ENCODE measurements at places on chromosomes 5 and 9.

DNA sequence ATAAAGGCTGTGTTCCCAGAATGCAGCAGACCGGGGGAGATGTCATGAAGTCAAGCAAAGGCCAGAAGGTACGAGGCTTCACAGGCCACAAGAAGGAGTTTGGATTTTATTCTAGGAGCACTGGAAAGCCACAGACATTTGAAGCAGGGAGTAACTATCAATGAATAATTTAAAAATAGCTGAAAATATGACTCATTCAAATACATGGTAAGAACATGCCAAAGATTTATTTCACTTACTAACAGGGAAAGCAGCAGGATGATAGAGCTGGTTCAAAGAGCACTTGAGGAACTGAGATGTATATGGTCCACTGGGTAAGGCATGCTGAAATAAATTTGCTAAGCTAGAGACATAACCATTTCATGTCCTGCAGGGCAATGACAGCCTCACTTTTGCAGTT is 53.2 kb downstream of the MSX2 start:
- DNase-seq = no peak

DNA sequence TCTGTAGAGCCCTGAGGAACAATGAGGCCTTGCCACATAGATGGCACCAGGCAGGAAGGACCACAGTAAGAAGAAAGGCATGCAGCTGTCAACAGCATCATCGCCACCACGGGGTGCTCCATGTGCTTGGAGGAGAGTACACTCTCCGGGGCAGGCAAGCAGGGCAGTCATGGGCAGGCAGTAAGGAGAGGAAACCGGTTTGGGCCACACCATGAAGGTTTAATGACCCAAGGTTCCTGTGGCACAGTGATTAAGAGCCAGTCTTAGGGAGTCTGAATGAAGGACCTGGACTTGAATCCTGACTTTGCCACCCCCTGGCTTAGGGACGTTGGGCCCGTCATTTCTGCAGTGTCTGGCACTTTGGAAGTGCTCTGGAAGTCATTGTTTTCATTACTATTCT is 80.6 kb upstream of the ZBTB43 start:
- no peak for DNase-seq

DNA sequence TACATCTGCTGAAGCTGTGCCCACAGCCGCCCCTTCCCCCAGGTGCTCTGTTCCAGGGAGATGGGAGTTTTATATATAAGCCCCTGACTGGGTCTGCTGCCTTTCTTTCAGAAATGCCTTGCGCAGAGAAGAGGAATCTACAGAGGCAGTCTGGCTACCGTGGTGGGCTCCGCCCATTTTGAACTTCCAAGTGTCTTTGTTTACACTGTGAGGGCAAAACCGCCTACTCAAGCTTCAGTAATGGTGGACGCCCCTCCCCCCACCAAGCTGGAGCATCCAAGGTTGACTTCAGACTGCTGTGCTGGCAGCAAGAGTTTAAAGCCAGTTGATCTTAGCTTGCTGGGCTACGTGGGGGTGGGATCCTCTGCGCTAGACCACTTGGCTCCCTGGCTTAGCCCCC is 41.3 kb downstream of the RANBP17 start:
- no peak for DNase-seq

- DNase-seq = no peak
Observed at GRCh38 chr9:105444130-105444529, 3.7 kb upstream of the FSD1L start.

- DNase-seq = no peak
Observed at GRCh38 chr5:167050568-167051401, 1240.7 kb upstream of the WWC1 start.

- no peak for DNase-seq
Observed at GRCh38 chr5:53431665-53432064, 48.8 kb upstream of the FST start.

GRCh38 chr9:136511144-136511669 is 28.4 kb upstream of the SEC16A start:
- DNase-seq = no peak

DNA sequence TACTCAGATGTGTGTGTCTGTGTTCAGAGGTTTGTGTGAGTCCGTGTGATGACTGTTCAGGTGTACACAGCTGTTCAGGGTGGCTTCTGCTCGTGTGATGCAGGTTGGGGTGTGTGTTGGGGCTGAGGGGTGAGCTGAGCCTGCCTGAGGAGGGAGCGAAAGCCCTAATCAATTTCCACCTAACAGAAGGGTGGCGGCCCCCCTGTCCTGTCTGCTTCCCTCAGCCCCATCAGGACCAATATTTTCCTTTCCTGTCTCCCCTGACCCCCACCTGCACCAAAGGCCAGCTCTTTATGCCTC is 30.2 kb downstream of the LHX2 start:
- DNase-seq = no peak

DNA sequence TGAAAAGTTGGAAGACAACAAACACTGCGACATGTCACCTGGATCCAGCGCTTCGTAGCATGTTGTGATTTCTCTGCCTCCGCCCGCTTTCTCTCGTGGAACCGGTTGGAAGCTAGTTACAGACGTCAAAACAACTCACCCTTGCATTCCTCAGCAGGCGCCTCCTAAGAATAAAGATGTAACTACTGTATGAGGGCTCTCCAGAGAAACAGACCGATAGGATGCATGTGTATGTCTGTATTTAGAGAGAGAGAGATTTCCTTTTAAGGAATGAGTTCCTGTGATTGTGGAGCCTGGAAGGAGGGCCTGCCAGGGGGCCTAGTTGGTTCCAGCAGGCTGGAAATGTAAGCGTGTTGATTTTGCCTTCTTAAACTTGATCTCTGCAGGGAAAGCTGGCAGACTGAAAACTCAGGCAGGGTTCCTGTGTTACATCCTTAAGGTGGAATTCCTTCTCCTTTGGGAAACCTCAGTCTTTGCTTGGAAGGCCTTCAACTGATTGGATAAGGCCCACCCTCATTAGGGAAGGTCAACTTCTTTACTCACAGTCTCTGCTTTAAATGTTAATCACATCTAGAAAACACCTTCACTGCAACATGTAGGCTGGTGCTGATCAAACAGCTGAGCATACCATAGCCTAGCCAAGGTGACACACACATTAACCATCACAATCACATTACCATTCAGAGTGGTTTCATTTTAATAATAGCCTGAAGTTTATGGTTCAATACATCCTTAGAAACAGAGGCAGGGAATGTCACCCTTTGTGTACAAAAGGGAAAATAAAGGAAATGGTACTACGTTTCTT is 163.8 kb downstream of the SYK start:
- DNase-seq = no peak

GRCh38 chr5:177982072-177982727 is 13.8 kb downstream of the PROP1 start:
- no peak for DNase-seq

GRCh38 chr5:142722896-142723295 is 37.0 kb upstream of the FGF1 start:
- no peak for DNase-seq

DNA sequence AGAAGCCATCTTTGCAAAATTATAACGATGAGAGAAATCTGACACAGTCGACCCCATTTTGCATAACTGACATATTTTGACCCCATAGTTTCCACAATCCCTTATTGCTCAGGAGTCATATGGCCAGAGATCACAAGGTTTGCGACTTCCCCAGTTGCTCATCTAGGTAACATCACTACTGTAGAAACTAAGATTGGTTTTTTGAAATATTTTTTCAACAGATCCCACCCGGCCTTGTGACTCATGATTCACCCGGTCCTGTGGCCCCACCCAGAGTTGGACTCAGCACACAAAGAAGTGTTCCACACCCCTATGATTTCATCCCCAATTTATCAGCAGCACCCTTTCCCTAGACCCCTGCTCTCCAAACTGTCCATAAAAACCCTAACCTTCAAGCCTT is 50.2 kb downstream of the TIMD4 start:
- no peak for DNase-seq

DNA sequence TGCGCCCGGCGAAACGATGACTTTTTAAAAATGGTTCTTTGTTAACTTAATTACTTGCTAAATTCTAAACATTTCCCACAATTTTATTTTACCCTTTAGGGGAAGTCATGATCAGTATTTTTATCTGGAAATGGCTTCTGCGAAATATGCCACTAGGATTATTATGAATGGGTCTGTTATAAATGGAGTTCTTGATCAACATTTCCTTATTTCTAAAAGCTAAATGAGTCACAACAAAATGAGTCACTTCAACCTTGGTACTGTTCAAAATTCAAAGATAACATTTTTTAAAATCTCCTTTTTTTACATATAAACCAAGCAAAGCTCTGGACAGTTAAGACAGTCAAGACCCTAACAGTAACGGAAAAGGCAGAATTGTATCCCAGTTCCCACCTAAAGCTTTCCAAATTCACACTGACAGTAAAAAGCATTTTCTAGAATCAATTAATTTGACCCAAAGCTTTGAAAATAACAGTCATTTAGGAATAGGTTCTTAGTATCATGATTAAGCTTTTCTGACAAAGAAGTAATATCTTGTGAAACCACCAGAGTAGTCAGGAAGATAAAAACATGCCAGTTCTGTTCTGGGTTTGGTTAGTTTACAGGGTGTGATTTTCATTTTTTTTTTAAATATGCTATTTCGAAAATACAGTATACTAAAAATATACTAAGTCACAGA is 81.7 kb downstream of the LHFPL2 start:
- no peak for DNase-seq

DNA sequence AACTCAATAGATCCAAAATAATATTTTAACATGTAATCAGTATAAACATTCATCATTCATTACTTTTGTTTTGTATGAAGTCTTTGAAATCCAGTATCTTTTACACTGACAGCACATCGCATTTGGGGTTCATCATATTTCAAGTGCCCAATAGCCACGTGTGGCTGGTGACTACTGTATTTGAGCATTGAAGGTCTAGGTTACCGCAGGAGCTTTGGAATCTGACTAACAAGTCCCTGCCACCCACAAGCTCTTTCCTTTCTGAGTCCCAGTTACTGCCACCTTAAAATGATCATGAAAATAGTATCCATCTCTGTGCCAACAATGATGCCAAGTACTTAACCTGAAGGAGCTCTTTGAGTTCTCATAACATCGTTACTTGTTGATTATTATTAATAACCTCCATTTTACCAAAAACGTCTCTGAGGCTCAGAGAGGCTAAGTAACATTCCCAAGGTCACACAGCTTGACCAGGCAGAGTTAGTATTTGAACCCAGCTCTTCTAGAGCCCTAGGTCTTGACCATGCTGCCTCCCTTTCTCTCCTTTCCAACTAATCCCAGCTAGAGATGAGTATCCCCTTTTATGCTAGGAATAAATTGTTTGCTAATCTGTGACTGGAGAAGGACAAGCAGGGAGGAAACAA is 24.2 kb downstream of the ARHGEF37 start:
- no peak for DNase-seq

GRCh38 chr5:11355491-11355890 is 548.8 kb downstream of the CTNND2 start:
- no peak for DNase-seq

- peak; percentile 38 for DNase-seq
Observed at GRCh38 chr9:133184971-133185370, 21.3 kb upstream of the GBGT1 start.
